ENCODE measurements at places on chromosomes 12 and 14.

GRCh38 chr12:96886998-96887677 is 19.9 kb upstream of the NEDD1 start:
- DNase-seq = no peak

- DNase-seq = no peak
Measured at GRCh38 chr14:72882463-72882862, 11.4 kb downstream of the DPF3 start.

GRCh38 chr12:101581190-101581589 is 13.6 kb upstream of the MYBPC1 start:
- no peak for DNase-seq

GRCh38 chr14:54797556-54797955 is 105.1 kb downstream of the GCH1 start:
- no peak for DNase-seq

DNA sequence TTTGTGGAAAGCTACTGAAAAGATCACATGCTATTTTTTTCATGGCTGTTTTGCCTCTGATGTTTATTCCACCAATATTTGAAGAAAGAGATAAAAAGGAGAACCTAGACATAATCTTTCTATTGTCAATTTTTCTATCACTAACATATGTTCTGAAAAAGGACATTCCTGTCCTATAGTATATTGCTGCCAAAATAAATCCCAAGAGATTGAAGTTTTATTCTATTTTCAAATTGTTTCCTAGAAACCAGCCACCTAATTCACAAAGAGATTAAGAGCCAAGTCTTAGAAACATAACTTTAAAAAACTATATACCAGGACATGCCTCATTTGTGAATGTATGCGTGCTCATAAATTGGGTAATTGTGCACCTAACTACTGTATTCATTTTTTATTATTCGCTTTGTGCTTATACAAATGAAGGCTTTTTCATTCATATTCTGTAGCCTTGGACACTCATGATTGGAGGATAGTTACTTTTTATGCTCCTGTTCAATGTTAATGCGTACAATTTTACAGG is 200.7 kb downstream of the FUT8 start:
- DNase-seq = no peak

GRCh38 chr12:111759991-111760390 is 6.7 kb upstream of the ALDH2 start:
- DNase-seq = no peak

DNA sequence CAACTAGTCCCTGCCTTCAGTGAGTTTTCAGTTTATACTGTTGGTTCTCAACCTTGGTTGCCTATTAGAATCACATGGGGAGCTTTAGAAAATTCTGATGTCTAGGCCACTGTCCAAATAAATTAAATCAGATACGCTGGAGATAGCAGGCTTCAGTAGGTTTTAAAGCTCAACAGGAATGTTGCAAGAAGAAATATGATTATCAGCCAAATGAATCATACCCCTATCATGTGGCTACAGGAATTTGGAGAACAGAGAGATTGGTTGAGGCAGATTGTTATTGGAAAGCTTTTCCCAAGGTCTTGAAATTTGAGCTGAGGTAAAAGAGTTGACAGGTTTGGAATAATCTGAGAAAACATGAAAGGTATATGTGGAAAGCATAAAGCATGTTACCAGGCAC is 125.3 kb downstream of the WIF1 start:
- no peak for DNase-seq

GRCh38 chr14:29895591-29896083 is 32.0 kb downstream of the PRKD1 start:
- no peak for DNase-seq

DNA sequence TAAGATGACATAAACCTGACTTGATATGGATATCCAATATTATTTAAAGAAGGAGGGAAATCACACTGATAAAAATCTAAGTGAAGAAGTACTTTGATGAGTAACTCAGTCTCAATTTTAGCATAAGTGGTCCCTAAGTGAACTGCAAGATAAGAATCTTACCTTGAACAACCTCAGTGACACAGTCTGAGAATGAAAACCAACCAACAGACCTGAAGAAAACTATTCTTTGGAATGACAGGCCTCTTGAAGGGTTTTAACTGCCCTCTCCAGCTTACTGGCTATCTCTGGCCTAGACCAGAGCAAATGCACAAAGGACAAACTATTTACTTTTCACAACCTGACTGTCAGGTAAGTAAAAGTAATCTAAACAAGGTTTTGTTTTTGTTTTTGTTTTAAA is 44.7 kb downstream of the CPM start:
- no peak for DNase-seq

DNA sequence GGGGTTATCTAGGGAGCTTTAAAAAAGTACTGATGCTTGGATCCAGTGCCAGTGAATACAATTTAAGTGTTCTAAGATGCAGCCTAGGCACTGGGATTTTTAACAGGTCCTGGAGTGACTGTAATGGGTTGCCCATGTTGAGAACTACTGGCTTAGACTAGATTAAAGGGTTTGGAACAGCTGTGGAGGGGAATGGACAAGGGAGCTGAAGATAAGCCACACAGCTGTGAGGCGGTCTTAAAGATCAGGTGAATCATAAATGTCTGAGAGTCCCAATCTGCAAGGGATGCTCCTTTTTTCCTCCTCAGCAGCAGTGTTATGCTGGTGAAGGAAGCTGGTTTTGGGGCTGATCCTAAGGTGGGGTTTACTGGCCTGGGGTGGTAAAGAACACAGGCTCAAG is 35.5 kb upstream of the FRMD6 start:
- DNase-seq = no peak

DNA sequence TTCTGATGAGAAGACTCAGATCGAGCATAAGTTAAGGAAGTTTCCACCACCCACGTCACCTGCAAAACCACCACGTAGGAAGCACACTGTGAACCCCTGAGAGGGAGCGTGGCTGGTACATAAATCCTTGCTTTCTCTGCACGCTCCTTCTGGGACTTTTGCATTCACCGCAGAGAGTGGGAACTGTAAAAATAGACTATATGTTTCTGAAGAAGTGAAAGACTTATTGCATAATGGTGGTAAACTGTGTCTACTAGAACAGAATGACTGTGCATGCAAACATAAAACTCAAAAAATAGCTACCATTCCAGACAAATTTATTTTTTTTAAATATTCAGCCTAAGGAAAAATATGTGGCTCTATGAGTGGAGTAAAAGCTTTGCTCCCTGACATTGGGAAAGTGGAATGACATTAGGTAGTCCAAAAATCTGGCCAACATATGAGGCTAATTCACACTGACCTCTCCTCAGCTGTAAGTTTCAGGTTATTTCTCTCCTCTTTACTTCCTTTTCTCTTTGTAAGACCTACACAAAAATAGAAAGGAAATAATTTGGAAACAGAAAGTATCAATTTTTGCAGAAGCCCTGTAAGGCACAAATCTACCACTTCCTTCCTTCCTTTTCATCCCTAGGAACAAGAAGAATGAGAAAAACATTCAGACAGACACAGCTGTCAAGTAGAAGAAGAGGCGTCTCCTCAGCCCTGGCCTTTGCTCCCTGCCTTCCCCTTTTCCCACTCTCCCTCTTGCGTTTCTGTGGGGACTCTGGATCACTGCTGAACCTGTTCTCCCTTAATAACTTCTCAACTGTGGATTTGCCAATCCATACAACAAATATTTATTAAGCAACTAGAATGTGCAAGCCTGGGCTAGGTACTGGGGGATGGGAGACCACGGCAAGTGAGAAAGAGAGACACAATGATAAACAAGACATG is 264.3 kb upstream of the FOXN3 start:
- peak; percentile 50 for DNase-seq

- no peak for DNase-seq
Measured at GRCh38 chr14:30005114-30005808, 77.6 kb upstream of the PRKD1 start.

GRCh38 chr12:18926188-18926587 is 188.3 kb downstream of the CAPZA3 start:
- no peak for DNase-seq

DNA sequence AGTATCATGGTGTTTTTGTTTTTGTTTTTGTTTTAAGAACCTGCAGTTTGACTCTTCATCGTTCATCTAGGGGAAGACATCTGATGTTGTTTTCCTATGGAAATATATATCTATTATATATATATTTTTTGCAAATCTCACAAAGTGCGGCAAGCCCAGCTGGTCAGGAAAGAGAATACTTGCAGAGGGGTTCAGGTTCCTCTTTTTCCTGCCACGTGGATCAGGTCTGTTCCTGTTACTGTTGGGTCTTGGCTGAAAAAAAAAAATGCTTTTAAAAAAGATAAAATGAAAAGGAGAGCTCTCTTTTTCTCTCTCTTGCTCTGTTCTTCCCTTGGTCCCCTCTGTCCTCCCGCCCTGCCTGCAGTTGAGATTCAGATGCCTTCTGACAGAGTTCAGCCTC is 179.4 kb upstream of the BCL2L14 start:
- no peak for DNase-seq

DNA sequence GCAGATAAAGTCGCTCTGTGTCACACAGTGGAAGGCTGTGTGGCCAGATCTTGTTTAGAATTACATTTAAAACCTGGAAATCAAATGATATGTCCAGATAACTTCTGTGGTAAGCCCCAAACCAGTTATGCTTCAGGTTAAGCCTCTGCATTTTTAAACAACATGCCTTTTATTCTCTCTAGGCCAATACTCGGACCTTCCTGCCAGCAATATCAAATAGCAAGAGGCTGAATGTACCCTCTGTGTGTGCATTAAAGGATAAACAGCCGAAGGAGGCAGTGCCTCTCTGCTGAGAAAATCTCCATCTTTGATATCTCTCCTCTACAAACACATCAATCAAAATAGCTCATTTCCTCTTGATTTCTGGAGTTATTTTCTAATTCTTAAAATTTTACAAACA is 67.1 kb upstream of the TMEM260 start:
- no peak for DNase-seq

GRCh38 chr12:112105891-112106290 is 2.7 kb downstream of the NAA25 start:
- no peak for DNase-seq

DNA sequence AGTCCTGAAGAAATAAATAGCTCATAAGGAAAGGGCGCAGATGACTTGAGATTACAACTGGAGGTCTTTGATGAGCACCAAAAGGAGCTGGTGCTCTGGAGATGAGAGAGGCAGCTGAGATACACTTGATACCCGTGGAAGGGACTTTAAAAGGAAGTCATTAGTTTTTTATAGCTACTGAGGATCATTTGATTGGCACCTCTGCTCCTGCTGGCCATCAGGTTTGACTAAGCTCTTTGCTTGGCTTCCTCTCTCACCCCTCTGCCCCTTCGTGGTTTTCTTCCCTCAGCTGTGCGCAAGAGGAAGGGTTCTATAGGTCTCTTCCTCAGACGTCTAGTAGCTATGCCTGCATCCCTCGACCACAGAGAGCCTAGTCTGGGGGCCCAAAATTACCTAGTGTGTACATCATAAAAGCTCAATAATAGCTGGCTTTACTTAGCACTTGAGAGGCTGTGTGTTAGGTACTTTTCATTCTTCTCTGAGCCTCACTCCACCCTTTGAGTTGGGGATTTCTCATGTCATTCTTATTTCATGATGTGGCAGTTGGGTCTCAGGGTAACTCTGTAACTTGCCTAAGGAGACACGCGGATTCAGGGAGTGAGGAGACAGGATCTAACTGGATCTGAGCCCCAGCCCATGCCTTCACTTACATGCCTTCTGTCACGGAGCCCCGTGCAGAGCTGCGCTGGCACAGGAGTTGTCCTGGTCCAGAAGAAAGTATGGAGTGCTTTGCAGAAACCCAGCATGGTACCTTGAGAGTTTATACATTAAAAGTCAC is 68.4 kb upstream of the ASPG start:
- DNase-seq = no peak

- no peak for DNase-seq
Measured at GRCh38 chr14:77892381-77892871, 92.5 kb downstream of the ADCK1 start.

- no peak for DNase-seq
Measured at GRCh38 chr12:94507455-94507854, 47.8 kb upstream of the CEP83 start.

- DNase-seq = no peak
Measured at GRCh38 chr14:101593411-101594238, 32.3 kb downstream of the DIO3 start.

- no peak for DNase-seq
Measured at GRCh38 chr12:107564946-107565345, 120.7 kb upstream of the PWP1 start.

GRCh38 chr12:131147894-131148293 is 194.2 kb downstream of the ADGRD1 start:
- DNase-seq = no peak

DNA sequence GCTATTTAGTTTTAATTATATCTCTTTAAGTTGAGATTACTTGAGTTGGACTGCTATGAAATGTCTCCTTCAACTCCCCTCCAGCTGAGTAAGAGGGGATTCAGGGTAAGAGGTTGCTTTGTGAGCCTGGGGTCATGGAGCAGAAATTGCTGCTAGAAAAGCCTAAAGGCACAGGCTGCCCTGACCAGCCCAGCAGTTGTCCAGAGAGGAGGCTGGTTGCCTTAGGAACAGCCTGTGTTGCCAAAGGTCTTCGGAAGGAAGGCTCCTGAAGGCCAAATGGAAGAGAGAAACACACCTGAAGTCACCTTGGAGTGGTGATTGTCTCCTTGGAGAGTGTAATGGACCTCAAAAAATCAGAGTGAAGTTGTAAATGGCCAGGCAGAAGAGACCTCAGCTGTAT is 235.5 kb upstream of the PDE3A start:
- DNase-seq = no peak

- DNase-seq = no peak
Measured at GRCh38 chr12:12521888-12522287, 40.8 kb downstream of the DUSP16 start.

DNA sequence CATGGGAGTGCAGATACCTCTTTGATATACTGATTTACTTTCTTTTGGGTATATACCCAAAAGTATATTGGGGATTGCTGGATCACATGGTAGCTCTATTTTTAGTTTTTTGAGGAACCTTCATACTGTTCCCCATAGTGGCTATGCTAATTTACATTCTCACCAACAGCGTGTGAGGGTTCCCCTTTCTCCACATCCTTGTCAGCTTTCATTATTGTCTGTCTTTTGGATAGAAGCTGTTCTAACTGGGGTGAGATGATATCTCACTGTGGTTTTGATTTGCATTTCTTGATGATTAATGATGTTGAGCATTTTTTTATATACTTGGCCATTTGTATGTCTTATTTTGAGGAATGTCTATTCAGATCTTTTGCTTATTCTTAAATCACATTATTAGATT is 44.1 kb upstream of the JDP2 start:
- DNase-seq = no peak

GRCh38 chr14:64815257-64815656 is 64.5 kb downstream of the SPTB start:
- no peak for DNase-seq

GRCh38 chr12:31011746-31012566 is 61.7 kb upstream of the DDX11 start:
- DNase-seq = no peak

GRCh38 chr12:78562368-78563205 is 302.0 kb upstream of the SYT1 start:
- DNase-seq = no peak

DNA sequence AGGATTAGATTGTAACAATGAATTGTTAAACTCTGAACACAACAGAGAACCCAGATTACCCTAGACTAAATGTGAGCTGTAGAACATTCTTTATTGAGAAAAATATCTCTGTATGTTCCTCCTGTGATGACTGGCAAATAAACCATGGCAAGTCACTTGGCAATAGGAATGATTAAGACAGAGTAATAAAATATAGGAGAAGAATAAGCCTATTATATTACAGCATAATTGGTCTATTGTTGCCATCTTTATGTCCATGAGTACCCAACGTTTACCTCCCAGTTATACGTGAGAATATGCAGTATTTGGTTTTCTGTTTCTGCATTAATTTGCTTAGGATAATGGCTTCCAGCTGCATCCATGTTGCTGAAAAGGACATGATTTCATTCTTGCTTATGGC is 211.2 kb upstream of the AVPR1A start:
- no peak for DNase-seq
